Thoracic aorta (tissue), 2 donors: ENCODE measurements at places on chromosomes 12 and 14.

DNA sequence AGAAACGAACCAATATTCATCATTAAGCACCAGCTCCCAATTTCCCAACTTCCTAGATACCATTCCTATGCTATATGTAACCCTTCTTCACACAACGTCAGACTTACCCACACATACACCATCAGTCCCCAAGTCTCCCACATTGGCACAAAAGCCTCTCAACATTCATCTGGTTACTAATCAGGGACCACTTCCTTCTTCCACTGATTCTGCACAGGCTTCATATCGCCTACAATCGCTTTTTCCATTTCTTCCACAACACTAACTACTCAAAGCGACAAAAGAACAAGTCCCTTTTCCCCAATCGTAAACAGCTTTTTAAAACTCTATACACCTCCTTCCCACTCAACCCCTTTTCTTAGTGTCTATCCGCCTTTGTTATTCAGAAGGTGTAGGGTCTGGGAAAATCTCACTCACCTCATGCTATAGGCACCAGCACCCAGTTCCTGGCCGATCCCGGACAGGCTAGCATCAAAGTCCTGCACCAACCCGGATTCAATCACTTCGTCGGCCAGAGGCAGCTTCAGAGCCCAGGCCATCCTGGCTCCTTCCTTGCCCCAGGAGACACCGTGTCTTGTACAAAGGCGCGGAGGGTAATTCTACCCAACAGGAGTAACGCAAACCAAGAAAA is 936 bp downstream of the TFCP2 start:
- DNase-seq = no peak

- DNase-seq = no peak
Measured at GRCh38 chr12:124267205-124267778, 27.6 kb upstream of the RFLNA start.

- DNase-seq = no peak
Measured at GRCh38 chr12:16524378-16524777, 81.6 kb downstream of the LMO3 start.

DNA sequence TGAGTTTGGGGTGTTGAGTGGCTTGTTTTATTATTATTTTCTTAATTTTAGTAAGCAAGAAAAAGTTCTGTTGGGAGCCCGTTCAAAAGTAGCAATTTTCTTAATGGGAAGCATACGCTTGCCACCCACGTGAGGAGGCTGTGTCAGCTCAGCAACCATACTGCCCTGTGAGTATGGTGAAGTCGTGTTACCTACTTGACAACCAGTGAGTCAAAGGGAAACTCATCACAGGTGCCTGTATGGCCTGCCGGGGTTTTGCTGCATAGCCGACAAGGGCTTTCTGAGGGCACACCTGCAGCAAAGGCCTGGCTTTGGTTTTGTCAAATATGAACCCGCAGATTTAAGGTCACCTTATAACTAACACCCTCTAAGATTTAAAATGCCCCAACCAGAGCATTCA is 31.1 kb downstream of the PITPNM2 start:
- DNase-seq = no peak

DNA sequence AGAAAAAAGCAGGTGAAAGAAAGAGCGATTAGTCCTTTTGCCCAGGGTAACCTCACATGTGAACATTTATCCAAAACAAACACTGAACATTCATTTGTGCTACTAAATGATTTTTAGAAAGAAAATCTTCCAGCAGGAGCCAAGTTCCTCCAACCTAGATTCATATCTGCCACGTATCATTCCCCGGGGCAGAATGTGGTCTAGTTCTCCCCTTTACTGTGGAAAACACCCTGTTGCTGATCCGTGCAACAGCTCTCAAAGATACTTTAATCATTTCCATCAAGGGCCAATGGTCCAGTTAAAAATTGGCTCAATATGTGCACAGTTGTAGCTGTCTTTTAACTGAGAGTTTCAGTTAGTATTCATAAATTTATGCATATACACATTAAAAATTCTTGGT is 479.1 kb downstream of the ATP23 start:
- DNase-seq = no peak

- no peak for DNase-seq
Measured at GRCh38 chr12:54759751-54760150, 94.6 kb upstream of the MUCL1 start.

DNA sequence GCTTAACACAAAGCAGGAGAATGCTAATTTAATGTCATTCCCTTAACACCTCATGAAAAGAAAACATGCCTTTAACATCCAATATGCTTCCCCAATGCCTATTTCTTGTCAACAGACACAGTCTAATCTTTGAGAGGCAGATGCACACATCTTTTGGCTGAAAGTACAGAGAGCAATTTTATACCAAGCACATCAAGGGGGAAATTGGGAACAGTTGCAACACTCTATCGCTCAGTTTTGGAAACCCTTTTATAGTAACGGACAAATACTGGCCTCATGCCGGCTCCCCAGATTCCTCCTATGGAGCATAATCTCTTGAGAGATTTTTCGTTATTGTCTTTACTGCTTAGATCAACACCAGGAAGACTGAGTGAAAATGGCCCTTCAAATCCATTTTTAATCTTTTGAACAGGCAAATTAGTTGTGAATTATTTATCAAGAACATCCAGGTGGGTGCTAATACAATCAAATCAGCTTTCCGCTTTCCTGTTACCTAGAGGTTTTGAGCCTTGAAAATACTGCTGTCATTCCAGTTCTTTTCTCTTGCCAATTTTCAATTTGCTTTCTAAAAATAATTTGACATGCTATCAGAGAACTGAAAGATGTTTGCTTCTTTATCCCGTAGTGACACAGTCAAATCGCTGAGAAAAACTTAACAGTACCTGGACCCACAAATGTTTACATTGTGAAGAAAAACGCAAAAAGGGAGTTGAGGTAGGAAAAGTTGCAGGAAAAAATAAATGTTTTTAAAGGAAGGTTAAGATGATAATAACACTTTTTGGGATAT is 60.7 kb upstream of the CAND1 start:
- no peak for DNase-seq

- no peak for DNase-seq
Measured at GRCh38 chr12:3751151-3752095, 1.5 kb downstream of the CRACR2A start.

DNA sequence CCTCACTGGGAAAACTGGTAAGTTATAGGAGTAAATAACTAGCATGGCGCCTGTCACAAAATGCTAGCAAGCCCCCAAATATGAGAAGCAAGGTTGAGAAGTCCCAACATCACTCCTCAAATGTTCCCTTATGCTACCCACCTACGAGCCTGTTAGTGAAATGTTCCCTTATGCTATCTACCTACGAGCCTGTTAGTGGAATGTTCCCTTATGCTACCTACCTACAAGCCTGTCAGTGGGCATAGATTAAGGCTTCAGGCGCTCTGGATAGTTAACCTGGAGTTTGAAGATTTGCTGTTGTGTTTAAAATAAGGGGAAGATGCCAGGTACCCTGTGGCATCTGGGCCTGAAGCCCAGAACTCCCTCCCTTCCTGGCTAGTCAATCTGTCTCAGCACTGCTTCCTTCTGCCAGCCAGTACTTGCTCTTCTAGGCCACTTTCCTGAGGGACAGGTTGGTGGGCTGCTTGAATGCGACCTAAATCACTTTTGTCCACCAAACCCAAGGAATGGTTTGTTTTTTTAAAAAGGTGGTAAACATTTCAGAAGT is 67.1 kb upstream of the SINHCAF start:
- no peak for DNase-seq

DNA sequence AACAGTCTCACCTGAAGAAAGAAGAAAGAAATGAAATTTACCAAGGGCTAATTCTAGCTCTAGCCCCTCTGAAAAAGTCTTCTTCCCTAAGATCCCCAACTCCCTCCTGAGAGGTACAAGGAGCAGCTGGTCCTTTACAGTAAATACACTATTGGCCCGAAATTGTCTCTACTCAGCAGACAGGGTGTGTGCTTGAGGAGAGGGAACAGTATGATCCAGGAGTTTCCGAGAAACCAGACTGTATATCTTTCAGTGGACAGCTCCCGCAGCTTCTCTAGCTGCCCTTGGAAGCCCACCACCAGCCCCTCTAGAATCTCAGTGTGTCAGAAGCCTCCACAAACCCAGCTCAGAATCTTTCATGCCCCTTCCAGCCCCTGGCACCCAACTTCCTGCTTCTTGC is 8.1 kb downstream of the GPR84 start:
- no peak for DNase-seq

- no peak for DNase-seq
Measured at GRCh38 chr12:109731231-109731731, 17.7 kb downstream of the FAM222A start.

DNA sequence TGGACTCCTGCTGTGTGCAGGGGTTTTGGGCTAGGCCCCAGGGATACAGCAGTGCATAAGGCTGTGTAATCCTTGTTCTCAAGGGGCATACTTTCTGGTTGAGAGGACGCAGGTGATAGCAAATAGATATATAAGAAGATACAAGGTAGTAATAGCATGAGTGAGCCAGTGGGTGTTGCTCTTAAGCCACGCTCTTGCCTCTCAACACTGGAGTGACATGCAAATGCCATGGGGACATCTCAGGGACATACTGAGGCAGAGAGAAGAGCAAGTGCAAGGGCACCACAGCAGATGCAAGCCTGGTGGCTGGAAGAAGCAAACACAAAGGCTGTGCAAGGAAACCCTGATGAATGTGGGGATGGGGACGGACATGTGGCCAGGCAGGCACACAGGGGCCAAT is 223.3 kb downstream of the CHST11 start:
- no peak for DNase-seq

GRCh38 chr14:96502621-96503305 is 581 bp downstream of the PAPOLA start:
- no peak for DNase-seq

GRCh38 chr12:109432431-109432830 is 44.7 kb downstream of the KCTD10 start:
- no peak for DNase-seq

DNA sequence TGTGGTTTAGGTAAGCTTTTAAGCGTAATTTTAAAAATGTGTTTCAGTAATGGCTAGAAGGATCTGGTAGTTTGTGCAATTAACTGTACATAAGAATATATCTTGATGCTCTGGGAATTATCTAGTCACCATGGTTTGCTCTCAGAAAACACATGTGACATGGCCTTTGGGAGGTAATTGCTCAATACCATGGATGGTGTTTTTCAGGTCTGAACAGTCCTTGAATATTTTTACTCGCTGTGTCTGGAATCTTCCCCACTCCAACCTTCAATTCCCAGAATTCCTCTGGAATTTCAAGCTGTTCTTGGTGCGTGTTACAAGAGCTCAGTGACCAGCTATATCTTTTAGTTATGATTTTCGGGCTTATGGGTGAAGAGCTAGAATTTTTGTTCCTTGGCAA is 85.3 kb downstream of the DAAM1 start:
- DNase-seq = no peak

- no peak for DNase-seq
Measured at GRCh38 chr12:62128175-62128975, 131.8 kb upstream of the USP15 start.

GRCh38 chr14:20617138-20618003 is 24.1 kb downstream of the OR6S1 start:
- no peak for DNase-seq

GRCh38 chr14:41457393-41457792 is 149.3 kb upstream of the LRFN5 start:
- DNase-seq = no peak

DNA sequence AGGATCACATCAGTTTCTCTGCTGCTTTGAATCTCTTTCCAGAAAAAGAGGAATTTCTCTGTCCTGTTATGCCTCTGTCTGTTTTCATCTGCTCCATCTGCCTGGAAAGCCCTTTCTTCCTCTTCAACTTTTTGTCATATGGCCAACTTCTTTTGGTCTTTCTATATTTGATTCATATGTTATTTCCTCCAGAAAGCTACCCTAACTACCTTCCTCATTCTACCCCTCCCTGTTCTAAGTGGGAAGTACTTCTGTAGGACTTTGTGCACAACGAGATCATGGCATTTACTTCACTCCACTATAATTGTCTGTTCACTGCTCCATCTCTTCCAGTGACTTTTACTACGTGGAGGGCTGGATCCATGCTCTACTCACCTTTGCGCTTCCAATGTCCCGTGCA is 5.9 kb downstream of the CLEC4D start:
- DNase-seq = no peak

DNA sequence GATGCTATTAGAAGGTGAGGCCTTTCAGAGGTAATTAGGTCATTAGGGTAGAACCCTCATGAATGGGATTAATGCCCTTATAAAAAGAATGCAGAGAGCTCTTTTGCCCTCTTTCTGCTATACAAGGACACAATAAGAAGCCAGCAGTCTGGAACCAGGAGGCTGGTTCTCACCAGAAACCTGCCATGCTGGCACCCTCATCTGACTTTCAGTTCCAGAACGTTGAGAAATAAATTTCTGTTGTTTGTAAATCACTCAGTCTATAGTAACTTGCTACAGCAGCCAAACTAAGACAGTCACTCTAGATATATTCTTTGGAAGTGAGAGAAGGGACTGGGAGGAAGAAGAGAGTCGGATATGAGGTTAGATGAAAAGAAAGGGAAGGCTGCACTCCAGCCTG is 125.0 kb upstream of the MYF6 start:
- no peak for DNase-seq

DNA sequence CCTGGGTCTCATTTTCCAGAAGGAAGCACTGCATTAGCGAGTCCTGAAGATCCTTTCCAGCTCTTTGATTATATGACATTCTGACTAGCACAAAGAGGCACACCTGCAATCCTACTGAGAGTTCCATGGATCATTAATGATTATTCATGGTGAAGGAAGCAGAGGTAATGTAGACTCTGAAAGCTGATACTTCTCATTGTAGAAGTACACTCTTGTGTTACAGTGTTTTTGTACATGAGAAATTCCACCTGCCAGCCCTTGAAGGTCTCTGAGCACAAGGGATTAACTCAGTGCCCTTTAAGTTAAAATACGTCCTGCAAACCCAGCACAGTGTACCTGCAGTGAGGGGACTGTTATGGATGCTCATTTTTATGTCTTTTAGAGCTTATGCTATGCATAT is 558.8 kb upstream of the FBXO33 start:
- no peak for DNase-seq

DNA sequence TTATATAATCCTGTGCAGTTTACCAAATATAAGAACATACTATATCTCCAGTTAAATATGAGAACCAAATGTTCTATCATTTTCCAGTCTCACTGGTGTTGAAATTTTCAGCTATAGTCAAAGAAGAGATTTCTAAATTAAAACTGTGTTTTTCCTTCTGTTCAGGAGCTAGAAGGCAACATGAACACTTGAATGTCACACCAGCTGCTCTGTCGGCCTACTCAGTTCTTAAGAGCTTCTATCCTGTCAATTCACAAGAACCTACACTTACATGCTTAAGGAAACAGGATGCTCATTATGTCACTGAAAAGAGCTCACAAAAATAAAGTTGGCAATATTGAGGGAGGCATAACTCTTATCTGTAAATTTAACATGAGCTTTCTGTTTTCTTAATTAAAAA is 43.1 kb downstream of the ATP2B1 start:
- no peak for DNase-seq

GRCh38 chr12:1837541-1838204 is 17.3 kb downstream of the LRTM2 start:
- DNase-seq = no peak

DNA sequence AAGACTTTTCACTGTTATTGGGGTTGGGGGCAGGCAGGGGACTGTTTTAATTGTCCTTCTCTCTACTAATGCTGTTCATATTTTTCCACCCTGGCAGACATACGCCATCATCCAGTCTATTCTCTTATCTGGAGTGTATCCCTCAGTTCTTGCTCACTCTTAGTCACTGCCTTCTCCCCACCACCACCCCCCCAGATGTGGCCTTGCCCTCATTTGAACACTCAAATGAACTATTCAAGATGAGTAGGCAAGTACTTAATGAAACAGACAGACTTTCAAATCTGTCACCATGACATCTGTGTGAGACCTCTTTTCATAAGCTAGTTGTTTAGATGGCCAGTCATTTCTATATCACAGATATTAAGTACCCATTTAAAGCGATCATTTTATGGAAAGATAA is 10.1 kb downstream of the NUDT4 start:
- no peak for DNase-seq
